Stimulated activated memory B cell treated with anti-CD40 and anti-IgM and Interleukin-4, amounts not matched to agents 10 μg/mL and 1 μg/mL and 100 μg/mL, for 72 hours (primary cell): ENCODE measurements at places on chromosomes 7 and 10.

- ATAC-seq, result peak; percentile 60
Observed at GRCh38 chr7:17690030-17690429, 250.3 kb downstream of the SNX13 start.

DNA sequence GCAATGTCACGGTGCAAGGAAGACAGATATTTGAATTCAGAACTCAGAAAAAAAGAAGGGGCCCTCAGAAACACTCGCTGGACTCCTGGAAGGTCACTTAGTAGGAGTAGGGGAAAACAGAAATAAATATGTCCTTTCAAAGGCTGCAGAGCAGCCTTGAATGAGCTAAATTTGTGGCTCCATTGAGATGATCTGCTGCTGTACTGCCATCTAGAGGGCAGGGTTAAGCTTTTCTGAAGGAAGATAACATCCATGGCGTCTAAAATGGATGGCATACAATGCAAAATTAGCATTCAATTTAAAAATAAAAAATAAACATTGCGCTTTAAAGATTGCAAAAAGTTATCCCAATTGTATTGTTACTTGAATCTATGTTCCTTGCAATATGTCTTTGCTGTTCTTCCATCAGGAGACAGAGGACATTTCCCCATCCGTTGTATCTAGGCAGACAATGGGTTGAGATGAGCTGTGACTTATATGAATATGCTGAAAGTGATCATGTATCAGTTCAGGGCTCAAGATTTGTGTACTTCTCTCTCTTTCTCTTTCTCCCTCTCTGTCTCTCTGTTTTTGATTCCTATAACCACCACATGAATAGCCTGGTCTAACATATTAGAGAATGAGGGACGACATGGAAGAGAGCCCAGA, 642.2 kb downstream of the SH2D4B start:
- ATAC-seq, result no peak

GRCh38 chr7:151166629-151167196, 781 bp downstream of the GBX1 start:
- no peak for ATAC-seq

DNA sequence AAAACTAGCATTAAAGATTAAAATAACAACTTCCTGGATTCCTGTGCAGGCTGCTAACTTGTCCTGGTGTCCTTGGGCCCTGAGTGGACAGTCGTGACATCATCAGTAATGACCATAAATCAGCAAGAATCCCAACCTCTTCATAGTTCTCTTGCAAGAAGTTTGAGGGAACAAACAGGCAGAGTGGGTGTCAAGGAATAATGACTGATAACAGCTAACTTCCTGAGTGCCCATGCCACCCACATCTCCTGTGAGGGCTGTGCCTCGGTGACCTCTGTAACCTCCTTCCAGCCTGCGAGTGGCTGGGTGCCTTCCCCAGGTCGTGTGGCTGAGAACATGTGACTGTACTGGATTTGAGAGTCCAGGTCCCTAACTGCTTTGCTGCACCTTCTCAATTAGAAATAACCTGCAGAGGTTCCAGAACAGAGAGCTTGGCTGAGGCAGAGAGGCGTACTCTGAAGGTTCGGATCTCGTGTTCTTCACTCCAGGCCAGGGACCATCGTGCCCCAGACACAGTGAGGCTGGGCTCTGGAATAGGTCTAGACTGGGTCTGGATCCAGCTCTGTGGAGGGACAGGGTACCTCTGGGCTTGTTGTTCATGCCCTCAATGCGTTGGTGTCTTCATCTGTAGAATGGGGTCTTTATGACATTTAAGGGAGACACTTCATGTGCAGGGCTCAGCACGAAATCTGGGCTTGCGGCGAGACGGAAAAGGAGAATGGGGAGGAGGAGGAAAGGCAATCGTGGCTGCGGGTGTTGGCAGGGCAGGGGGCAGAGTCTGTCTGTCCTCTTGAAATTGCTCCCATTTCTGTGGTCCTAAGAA, 313.1 kb upstream of the ZNF32 start:
- no peak for ATAC-seq

DNA sequence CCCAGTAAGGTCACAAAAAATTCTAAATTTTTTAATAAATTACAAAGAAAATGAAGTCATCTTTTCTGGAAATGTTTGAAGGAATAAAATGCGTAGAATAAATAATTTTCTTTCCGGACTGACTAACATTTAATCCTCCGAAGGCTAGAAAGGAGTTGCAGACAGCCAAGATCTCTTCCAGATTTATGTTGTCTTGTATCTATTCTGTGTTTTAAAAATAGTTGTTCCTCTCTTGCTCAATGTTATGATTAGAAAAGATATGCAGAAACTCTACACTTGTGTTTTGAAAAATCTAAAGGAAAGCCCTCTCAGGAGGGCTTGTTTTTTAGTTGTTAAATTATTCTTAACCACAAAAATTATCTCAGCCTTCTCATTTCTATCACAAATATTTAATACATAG, 70.7 kb downstream of the MACC1 start:
- no peak for ATAC-seq

DNA sequence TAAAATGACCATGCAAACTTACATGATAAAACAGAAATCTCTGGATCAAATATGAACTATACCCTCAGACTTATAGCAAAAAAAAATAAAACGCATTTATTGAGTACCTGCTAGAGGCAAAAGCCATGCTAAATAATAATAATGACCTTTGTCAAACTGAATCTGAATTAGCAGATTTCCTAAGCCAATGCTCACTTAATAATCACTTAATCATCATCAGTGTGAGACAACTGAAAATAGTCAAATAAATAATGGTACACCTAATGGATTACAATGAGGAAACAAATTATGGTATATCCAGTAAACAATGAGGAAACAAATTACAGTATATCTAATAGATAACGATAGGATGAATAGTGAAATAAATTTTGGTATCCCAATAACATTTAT, 37.6 kb downstream of the COL1A2 start:
- no peak for ATAC-seq

GRCh38 chr10:128957221-128957620, 509.8 kb upstream of the MGMT start:
- ATAC-seq, result no peak

DNA sequence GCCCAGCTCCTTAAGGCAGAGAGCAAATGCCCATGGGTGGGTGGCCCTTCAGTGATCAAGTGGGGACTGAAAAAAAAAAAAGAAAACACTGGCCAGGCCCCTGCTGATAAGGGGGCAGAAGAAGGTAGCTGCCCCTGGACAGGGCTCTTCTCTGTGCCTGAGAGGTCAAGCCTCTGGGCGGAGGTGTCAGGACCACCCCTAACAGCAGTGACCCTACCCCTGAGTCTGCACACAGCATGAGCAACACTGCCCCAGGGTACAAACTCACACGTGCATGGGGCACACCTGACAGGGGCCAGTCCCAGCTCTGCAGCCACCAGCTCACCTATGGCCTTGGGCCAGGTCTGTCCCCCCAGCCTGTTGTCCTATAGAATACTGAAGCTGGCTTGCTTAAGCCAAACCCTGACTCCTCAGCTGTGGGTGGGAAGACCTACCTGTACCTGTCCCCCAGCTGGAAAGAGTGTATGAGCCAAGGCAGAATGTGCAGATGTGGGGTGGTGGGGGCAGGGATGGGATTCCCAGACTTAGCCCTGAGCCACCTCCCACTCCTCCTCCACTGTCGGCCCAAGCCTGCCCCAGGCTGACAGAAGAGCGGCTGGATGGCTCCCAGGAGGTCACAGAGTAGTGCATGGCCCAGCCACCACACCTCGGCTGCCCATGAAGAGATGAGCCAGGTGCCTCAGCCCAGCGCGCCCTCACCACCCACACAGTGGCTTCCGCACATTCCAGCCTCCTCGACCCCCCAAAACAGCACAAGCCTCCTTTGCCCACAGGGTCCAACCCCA, 23.7 kb downstream of the KCNH2 start:
- ATAC-seq, result no peak
